ENCODE measurements at places on chromosomes 7 and 10.

- no peak for DNase-seq
These were observed 5.6 kb upstream of the SLF2 start for GRCh38 chr10:100907175-100907574.

- DNase-seq, result no peak
These were observed 1.3 kb downstream of the CLIP2 start for GRCh38 chr7:74290553-74290950.

- DNase-seq, result no peak
These were observed 20.1 kb upstream of the ATXN7L1 start for GRCh38 chr7:105896407-105896911.

DNA sequence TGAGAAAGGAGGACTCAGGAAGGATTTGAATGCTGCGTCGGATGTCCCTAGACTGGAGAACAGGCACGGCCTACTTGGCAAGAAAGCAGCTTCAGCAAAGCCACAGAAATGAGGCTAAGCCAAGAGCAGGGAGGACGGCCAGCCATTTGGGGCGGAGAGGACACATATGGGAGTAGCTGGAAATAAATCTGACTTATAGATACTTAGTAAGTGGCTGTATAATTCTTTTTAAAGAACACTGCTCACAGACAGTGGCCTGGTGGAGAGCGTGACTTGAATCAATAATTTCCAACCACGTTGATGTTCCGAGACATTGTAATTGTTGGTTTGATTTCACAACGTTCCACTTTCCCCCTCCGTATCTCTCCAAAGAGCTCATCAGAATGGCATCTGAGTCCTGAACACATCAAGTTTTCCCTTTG lies 67.7 kb upstream of the JCAD start:
- DNase-seq, result no peak

- no peak for DNase-seq
These were observed 121.3 kb downstream of the RGS10 start for GRCh38 chr10:119420950-119421875.

GRCh38 chr7:139153832-139154231 lies 44.3 kb upstream of the ZC3HAV1 start:
- DNase-seq, result peak; percentile 37

DNA sequence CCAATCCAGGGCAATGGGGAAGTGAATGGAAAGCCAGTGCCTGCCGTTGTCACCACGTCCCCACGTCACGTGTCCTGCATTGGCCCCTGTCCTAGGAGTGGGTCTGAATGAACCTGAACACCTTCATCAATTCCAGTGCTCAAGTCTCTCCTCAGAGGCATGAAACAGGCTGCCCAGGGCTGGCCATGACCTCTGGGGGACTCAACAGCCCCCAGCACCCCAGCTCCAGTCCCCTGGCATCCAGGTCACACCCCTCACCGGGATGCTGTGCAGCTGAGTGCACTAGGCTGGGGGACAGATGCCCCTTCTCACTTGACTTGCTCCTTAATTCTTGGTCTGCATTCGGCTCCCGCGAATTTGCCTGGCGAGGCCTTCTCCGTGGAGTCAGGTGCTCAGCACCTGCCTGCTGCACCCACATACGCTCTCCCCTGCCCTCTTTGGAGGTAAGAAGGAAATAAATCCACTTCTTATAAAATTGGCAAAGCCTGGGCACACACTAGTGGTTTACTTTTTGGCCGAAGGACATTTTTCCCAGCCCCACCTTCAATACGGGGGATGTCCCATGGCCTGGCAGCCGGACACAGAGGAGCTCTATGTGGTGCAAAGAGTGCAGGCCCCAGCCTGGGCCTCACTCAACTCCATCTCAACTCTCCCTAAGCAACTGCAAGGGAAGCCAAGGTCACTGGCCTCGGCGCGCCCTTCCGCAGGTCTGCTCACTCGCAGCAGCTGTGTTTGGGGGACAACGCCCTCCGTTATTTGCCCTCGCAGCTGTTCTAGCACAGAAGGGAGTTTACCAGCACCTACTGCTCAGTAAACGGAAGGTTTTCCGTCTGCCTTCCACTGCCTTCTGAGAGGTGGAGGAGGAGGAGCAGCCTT lies 77.6 kb upstream of the SHH start:
- DNase-seq, result no peak

GRCh38 chr10:45144326-45145070 lies 143.8 kb downstream of the ZNF22 start:
- DNase-seq, result no peak

- no peak for DNase-seq
These were observed 19.5 kb downstream of the TAX1BP1 start for GRCh38 chr7:27759491-27759890.

GRCh38 chr7:33185786-33186185 lies 56.4 kb downstream of the BBS9 start:
- DNase-seq, result peak; percentile 55

- DNase-seq, result no peak
These were observed 14.6 kb downstream of the TMEM243 start for GRCh38 chr7:87204933-87205332.

DNA sequence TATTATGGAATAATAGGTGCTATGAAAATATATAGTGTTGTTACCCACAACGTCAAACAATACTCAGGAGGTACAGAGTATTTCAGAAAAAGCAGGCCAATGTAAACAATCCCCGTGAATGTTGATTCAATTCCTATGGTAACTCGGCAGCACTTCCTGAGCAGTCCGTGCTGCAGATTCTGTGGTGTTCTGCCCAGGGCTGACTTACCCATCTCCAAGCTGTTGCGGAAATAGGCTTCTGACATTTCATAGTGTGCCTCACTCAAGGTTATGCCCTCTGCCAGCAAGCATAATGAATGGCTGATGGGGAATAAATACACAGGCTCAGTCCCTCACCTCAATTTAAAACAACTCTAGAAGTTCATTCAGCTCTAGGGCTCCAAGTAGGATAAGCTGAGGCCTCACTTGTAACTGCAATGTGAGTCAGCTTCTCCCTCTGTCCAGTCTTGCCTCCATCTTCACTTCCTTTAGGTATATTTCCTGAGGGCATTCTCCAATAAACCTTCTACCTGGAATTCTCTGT lies 177.6 kb downstream of the GNAI1 start:
- peak; percentile 90 for DNase-seq

DNA sequence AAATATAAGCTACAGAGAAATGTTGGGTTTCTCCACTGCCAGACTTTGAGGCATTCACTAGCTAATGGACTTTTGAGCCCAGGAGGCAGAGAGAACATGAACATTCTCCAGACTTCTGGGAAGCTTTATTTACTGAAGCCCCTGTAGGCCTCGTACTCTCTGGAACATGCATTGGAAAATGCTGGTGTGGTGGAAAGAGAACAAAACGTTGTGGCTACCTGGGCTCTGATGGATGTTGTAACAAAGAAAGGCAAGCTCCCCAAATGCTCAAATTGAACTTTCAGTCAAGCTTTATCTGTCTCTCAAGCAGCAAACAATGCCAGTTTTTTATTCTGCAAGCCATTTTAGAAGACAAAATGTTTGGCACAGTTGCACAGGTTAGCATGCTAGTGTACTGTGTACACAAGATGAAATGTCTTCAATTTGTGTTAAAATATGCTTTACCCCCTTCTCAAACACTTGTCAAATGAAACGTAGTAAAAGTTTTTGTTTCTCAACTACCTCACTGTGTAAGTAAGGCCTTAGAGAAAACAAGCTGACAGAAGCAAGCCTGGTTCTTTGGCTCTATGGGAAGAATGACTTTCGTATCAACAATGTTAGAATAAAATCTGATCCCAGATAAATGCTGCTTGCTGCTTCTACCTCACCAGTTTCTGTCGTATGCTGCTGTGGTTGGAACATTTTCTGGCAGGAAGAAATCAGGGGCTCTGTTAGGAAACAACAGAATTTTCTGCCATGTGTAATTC lies 71.0 kb upstream of the CC2D2B start:
- no peak for DNase-seq

- DNase-seq, result peak; percentile 69
These were observed 112.3 kb downstream of the ARHGAP12 start for GRCh38 chr10:31816318-31816717.

GRCh38 chr10:22539579-22540298 lies 174.6 kb downstream of the PIP4K2A start:
- no peak for DNase-seq

GRCh38 chr10:44070282-44070681 lies 314.6 kb downstream of the CXCL12 start:
- no peak for DNase-seq

DNA sequence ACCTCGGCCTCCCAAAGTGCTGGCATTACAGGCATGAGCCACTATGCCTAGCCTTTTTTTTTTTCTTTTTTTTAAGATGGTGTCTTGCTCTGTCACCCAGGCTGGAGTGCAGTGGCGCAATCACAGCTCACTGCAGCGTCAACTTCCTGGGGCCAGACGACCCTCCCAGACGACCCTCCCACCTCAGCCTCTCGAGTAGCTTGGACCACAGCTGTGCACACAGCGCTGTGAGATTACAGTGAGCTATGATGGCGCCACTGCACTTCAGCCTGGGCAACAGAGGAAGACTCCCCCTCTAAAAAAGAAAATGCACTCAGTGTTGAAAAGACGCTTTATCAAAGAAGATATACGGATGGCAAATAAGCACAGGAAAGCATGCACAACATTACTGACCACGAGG lies 16.5 kb upstream of the WIPI2 start:
- DNase-seq, result no peak

- no peak for DNase-seq
These were observed 21.9 kb downstream of the LDB3 start for GRCh38 chr10:86690231-86690630.
